Daoy (cell line): ENCODE measurements at places on chromosomes 1 and 21. TPM values are rescaled to one million over a fixed set of nuclear protein-coding genes. Genes with fewer than 3 reads are reported as not detected.
A peak's percentile ranks its signal among the peaks of the same experiment; 100 is the strongest.

DNA sequence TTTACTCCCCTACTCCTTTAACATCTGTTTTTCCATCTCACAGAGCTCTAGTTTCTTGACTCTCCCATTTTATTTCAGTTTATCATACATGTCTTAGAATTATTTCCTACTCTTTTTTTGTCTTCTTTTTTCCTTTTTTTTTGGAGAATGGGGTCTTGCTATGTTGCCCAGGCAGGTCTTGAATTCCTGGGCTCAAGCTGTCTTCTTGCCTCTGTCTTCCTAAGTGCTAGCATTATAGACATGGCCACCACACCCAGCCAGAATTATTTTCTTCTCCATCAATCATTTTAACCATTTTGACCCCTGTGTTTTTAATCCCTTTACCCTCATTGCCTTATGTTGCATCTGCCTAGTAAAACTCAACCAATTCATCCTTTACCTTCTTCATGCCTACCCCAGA is 123.2 kb upstream of the KIAA1614 start:
- DNase-seq = no peak

The IL19 gene
- not detected in 2 replicates for total RNA-seq

The GSTM3 gene
- total RNA-seq = 194 and 206 TPM in 2 replicates

The C1orf185 gene
- not detected in 2 replicates for total RNA-seq

The CNR2 gene
- not detected in 2 replicates for total RNA-seq

DNA sequence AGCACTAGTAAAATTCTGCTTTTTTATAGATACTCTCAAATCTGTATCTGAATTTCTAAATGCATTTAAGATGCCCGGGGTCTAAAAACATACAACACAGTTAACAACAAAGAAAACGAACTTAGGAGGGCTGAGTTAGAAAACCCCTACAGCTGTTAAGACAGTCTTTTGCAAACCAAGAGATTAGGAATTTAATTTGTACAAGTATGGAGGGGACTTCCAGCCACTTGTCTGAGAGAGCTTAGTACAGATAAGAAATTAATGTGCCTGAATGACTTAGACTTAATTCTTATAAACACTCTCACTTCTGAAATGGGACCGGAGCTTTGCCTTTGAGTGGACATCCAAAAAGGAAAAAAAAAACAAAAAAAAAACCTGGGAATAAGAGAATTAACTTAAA is 61.6 kb downstream of the SMYD3 start:
- DNase-seq = no peak

The CCDC190 gene
- total RNA-seq = 1.4 and 2.7 TPM in 2 replicates

- DNase-seq = no peak
These were observed 15.7 kb upstream of the FOXO6 start for GRCh38 chr1:41345434-41346075.

- no peak for DNase-seq
These were observed 278 bp upstream of the KRTAP27-1 start for GRCh38 chr21:30337772-30338171.

GRCh38 chr1:61056573-61057439 is 25.6 kb upstream of the NFIA start:
- DNase-seq = peak; percentile 57

- DNase-seq = peak; percentile 29
These were observed 29.8 kb downstream of the WDR3 start for GRCh38 chr1:117959364-117959763.

The PRKAA2 gene
- 6.2 and 7.5 TPM in 2 replicates for total RNA-seq

DNA sequence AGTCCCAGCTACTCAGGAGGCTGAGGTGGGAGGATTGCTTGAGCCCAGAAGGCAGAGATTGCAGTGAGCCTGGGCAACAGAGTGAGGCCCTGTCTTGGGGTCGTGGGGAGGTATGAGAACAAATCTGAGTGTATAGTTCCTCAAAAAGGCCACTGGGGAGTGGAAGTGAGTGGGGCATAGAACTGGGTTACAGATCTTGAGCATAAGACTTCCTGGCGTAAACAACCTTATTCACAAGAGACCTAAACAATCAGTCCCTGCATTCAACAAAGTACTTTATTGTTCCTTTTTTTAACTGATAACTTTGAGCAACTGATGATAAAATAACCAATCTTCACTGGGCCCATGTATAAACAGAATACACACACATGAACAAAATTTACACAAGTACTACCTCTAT is 72.7 kb upstream of the MUTYH start:
- DNase-seq = no peak

DNA sequence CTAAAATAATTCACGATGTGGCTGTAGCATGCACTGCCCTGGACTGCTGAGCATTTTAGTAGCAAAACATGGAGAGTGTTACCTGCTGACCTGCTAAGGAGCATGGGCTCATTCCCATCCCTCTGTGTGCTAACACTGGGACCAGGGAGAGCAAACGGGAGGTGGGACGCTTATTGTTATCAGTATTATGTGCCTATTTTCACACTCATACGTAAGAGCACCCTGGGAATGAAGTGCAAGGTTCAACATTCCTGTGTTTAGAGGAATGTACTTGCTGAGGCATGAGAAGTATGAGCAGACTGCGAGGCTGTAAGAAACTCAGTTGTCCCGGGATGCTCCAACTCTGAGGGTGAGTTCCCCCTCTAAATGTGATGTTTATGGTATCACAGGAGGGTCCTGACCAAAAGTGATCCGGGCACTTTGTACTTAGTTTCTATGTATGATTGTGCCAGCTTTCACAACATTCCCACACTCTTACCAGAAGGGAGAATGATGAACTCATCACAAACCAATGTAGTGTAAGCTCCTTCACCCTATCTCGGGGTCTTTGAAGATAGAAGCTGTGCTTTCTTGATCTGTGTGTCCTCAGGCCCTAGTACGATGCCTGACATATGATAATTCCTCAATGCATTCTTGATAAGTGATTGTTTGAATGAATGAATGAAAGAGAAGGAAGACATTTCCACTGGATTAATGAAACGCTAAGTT is 164.8 kb downstream of the KCNJ6 start:
- DNase-seq = no peak

DNA sequence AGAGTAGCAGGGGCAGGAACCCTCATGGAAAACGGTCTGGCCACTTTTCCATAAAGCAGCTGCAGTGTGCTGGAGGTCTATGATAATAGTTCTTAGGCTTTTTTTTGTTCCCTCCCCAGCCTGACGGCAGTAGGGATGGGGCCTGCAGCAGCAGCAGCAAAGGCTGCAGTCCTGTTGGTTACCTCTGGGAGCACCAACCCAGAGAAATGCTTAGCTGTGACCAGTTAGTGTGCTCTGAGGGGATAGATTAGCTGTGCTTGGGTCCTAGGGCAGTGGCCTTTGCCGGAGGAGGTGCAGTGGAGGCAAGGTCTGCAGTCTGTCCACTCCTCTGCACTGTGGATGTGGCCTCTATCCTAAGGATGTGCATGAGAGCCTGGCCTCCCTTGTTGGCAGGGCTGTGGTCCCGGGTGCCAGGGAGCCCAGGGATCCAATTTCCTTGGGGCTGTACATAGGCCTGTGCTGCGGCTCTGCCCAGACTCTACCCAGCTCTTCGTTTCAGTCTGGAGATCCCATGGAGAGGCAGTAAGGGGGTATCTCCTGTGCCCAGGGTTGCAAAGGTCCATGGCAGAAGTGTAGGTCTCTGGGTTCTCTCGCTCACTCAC is 322.7 kb downstream of the PTBP2 start:
- DNase-seq = no peak

The TTC39A gene
- 0.06 and 0.95 TPM in 2 replicates for total RNA-seq

- no peak for DNase-seq
These were observed 469.8 kb upstream of the OLFM3 start for GRCh38 chr1:102466487-102466886.

DNA sequence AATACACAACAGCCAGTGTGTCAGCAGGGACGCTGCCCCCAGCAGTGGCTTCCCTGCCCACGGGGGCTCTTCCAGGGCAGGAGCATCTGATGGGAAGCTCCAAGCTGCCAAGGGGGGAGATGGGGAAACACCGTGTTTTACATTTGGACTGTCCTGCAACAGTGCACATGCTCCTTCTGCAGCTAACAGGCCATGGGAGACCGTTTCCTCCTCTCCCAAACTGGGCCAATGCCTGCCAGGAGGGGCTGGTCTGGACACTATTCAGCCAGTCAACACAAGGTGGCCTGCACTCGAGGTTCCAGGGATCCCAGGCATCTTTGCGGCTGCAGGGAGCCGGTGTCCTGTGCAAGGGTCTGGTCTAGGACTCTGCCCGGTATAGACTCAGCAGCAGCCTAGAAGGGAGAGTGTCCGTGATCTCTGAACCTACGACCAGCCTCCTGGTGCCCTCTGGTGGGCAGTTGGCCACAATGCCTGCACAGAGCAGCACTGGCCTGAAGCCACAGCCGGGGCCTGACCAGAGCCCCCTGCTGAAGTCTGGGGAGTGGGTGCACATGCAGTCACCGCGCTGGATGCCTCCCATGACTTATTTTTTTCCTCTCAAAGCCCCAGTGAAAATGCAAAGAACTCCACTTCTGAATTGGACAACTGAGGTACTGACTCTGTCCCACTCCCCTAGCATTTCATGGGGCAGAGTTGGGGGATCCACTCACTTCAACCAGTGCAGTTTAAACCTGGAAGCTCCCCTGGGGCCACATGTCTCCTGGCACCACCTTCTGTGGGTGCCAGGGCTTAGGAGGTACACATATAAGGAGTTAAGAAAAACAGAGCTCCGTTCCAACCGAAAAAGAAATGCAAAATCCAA is 33.3 kb downstream of the RCC2 start:
- peak; percentile 71 for DNase-seq

GRCh38 chr1:60942291-60942690 is 140.1 kb upstream of the NFIA start:
- DNase-seq = peak; percentile 43

The MROH9 gene
- 0.06 TPM in 1 of 2 replicates, not detected in the other for total RNA-seq

The ZNHIT6 gene
- 29.3 and 43.4 TPM in 2 replicates for total RNA-seq

The CFHR5 gene
- not detected in 2 replicates for total RNA-seq

The KPRP gene
- total RNA-seq = not detected in 2 replicates

The FALEC gene
- not detected in 2 replicates for total RNA-seq

The AK5 gene
- total RNA-seq = 18.1 and 38.6 TPM in 2 replicates

GRCh38 chr1:233639611-233640010 is 25.7 kb downstream of the KCNK1 start:
- peak; percentile 53 for DNase-seq

DNA sequence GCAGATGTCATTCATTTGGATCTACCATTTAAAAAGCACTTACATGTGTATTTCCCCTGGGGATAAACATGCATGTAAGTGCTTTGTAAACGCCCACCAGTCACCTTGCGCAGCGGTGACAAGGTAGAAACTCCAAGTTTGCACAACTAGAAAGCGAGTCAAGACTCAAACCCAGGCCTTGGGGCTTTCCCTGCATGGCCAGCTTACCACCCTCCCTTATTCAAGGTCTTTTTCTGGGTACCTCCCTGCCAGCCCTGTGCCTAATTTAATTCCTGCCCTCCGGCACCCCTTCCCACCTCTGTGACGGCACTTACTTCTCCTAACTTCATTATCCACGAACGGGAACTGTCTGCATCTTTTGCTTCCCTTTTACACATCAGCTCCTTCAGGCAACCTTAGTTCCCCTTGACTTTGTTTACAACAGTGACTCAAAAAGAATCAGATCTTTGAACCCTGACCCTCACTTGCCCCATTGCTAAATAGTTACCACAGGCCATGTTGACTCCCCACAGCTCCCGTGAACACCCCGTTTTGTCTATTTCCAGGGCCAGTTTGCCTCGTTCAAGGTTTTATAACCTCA is 138.3 kb upstream of the ETS2 start:
- no peak for DNase-seq

The ETV3L gene
- total RNA-seq = not detected in 2 replicates

The CD1B gene
- total RNA-seq = not detected in 2 replicates

The TCP10L gene
- 2.9 TPM in 1 of 2 replicates, not detected in the other for total RNA-seq

- no peak for DNase-seq
These were observed 3.4 kb upstream of the CSF1 start for GRCh38 chr1:109907190-109907774.

DNA sequence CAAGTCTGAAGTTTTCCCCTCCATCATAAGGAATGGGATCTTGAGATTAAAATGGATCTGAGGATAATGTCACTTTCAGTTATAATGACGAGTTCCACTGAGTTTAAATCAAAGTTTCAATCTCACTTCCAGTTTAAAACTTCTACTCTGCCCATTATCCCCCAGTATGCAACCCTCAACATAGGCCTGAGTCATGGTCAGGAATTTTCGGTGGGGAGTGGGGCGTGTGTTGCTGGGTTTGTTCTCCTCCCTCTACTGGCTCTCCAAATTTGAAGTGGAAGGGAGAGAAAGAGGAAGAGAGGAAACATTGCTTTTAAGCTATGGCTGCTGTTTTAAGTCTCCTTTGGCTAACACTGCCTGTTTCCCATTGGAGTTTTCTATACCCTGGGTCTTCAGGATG is 152.9 kb downstream of the TM2D1 start:
- no peak for DNase-seq

The CYP4A11 gene
- total RNA-seq = not detected in 2 replicates

The DNAJC6 gene
- 5.0 and 11.1 TPM in 2 replicates for total RNA-seq

The LAMC2 gene
- total RNA-seq = 1.4 and 1.6 TPM in 2 replicates

GRCh38 chr1:187078321-187078720 is 249.6 kb downstream of the PLA2G4A start:
- DNase-seq = no peak

GRCh38 chr1:228408041-228408868 is 1.6 kb upstream of the TRIM11 start:
- DNase-seq = no peak

The DAP3 gene
- total RNA-seq = 96.4 and 103 TPM in 2 replicates

GRCh38 chr1:57908147-57908890 is 484.5 kb upstream of the DAB1 start:
- no peak for DNase-seq

DNA sequence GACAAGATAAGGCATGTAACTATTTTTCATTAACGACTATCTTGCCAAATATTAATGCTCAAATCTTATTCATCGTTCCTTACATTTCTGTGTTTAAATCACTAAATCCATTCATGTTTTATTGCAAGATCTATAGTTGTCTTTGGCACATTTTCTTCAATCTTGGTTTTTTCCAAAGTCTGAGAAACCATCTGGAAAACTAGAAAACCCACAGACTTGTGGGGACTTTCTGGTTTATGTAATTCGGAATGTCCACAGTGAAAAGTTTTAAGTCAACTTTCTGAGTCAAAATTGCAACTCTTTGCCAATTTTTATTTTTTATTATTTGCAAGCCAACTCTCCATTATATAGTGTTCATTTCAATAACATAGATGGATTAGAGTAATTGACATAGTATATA is 520.8 kb upstream of the ADAMTS5 start:
- DNase-seq = no peak

- peak; percentile 36 for DNase-seq
These were observed 66.6 kb upstream of the TIAM1 start for GRCh38 chr21:31410499-31411131.

The C1QB gene
- total RNA-seq = not detected in 2 replicates

GRCh38 chr1:64616039-64616438 is 128.8 kb upstream of the RAVER2 start:
- no peak for DNase-seq

The PAQR6 gene
- 0.11 TPM in 1 of 2 replicates, not detected in the other for total RNA-seq

GRCh38 chr1:163737261-163737660 is 415.5 kb downstream of the NUF2 start:
- DNase-seq = no peak

The VHLL gene
- not detected in 2 replicates for total RNA-seq

- no peak for DNase-seq
These were observed 43.7 kb upstream of the PSEN2 start for GRCh38 chr1:226826479-226827261.
